ENCODE measurements at places on chromosomes 1 and 21.

DNA sequence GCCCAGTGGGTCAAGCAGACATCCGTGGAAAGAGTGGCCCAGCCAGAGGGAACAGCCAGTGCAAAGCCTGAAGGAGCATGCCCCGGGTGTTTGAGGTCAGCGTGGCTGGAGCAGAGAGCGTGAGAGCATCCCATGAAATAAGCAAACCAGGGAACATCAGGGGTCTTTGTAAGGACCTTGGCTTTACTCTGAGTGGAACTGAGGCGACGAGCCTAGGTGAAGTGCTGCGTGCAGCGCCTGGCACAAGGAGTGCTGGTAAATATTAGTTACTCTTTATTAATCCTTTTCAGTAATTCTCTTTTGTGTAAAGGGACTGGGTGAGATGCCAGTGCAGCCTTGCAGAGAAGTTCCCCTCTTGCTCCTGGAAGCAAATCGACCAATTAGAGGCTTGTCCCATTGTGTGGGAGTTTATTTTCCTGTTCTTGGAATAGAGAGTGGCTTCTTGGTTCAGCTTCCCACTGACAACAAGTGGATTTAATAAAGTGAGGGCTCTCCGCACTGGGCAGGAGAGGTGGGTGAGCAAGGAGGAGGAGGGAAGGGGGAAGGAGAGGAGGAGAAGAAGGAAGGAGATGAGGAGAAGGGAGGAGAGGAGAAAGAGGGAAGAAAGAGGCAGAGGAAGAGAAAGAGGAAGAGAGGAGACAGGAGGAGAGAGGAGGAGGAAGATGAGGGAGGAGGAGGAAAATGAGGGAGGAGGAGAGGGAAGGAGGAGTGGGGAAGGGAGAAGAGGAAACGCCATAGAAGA lies 37.6 kb upstream of the DISP3 start:
- DNase-seq: no peak

DNA sequence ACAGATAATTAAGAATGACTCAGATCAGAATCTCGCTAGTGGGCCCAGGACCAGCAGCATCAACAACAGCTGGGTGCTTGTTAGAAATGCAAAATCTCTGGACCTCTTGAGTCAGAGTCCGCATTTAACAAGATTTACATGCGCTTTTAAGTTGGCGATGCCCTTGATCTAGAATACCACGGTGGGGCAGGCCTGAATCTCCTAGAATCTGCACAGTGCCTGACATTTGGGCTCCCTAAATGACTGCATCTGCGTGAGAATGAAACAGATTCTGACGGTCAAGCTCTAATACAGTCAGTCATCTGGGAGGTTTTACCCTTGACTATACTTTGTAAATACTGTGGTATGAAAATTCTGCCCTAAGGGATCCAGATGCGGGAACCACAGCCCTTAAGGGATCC lies 17.2 kb upstream of the RAB29 start:
- no peak for DNase-seq

DNA sequence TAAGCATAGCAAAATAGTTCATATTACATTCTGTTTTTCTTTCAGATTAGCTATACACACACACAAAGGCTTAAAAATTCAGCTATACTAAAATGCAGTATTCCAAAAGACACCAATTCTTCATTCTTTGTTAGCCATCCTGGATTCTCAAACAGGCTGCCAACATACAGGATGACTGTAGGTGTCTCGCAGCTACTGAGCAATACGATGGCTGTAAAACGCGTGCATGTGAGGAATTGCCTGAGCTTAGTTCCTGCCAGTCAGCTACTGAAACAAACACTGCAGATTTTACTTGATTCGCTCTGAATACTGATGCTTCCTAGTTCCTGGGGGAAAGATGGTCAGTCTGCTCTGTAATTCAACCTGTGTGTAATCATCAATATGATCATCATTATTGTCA lies 24.7 kb upstream of the HMGN1 start:
- DNase-seq: no peak

GRCh38 chr1:66436378-66437135 lies 97.4 kb upstream of the SGIP1 start:
- DNase-seq: peak; percentile 2

- no peak for DNase-seq
Observed at GRCh38 chr1:226641671-226642231, 93.2 kb downstream of the STUM start.

- no peak for DNase-seq
Observed at GRCh38 chr1:157034137-157034800, 11.3 kb downstream of the ARHGEF11 start.
